ENCODE measurements at places on chromosomes 1 and 21. TPM values are rescaled to one million over a fixed set of nuclear protein-coding genes. Genes with fewer than 3 reads are reported as not detected.

- DNase-seq: no peak
These were observed 92.1 kb upstream of the RGS18 start for GRCh38 chr1:192066202-192066601.

DNA sequence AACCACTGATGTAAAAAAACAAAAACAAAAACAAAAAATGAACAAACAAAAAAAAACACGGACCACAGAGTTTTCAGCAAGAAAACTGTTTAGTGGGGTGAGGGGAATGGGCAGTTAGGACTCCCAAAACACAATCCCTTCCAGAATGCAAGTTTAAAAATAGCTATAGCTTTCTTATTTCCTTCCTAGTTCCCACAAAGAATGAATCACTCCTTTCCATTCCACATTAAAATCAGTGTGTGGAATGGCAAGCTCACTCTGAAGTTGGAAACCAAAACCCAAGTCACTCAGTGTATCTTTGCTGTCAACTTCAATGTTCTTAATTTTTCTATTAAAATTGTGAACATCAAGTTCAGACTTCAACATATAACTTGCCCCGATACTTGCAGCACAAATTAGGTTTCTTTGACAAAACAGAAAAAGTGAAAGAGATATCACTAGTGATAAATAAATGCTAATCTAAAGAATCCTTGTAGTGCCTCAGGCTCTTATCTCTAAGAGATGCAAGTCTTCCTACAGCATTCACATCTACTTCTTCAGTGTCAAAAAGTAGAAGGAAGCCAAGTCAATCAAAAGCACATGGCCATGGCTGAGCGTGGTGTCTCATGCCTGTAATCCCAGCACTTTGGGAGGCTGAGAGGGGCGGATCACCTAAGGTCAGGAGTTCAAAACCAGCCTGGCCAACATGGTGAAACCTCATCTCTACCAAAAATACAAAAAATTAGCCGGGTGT, 45.5 kb downstream of the TOR3A start:
- DNase-seq: no peak

DNA sequence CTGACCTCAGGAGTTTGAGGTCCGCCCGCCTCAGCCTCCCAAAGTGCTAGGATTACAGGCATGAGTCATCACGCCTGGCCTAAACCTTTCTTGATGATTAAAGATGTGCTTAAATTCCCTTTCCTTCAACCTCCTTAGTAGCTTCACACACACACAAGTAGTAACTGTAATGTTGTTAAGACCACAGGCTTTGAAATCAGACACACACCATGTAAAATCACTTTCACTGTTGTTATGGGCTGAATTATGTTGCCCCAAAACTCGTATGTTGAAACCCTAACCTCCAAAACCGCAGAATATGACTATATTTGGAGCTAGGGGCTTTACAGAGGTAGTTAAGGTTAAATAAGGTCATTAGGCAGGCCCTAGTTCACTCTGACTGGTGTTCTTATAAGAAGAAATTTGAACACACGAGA, 180.2 kb downstream of the NR5A2 start:
- DNase-seq: no peak

IQGAP3 gene
- total RNA-seq: 3.5 TPM
